ENCODE measurements at places on chromosomes 11 and 22. TPM values are rescaled to one million over a fixed set of nuclear protein-coding genes. Genes with fewer than 3 reads are reported as not detected.

Gene DEUP1
- not detected for total RNA-seq

Gene MCHR1
- 7.7 TPM for total RNA-seq

Gene SBF2
- 58.7 TPM for total RNA-seq

Gene CNTN5
- total RNA-seq = 19.6 TPM

Gene ANO3
- total RNA-seq = 14.6 TPM

Gene RTN4RL2
- 31.6 TPM for total RNA-seq

Gene GNG3
- total RNA-seq = 253 TPM

Gene TIMP3
- total RNA-seq = 61.9 TPM

Gene RTN3
- total RNA-seq = 831 TPM

Gene CLDN5
- total RNA-seq = 51.7 TPM

Gene PRAME
- total RNA-seq = not detected

Gene NAALAD2
- total RNA-seq = 43.3 TPM

Gene RAB38
- not detected for total RNA-seq

Gene TIMM10B
- 44.0 TPM for total RNA-seq

Gene TCN1
- not detected for total RNA-seq

Gene KIAA1671
- total RNA-seq = 58.8 TPM

Gene TNNI2
- not detected for total RNA-seq

Gene TEF
- total RNA-seq = 152 TPM

Gene ARHGAP42
- 12.0 TPM for total RNA-seq

Gene LMO1
- 6.6 TPM for total RNA-seq

Gene ACR
- not detected for total RNA-seq

Gene FGF19
- not detected for total RNA-seq

Gene MISFA
- total RNA-seq = 2.1 TPM

Gene INSC
- 0.41 TPM for total RNA-seq

Gene MS4A1
- not detected for total RNA-seq

Gene TBX10
- not detected for total RNA-seq

Gene ABCC8
- 92.8 TPM for total RNA-seq

Gene GRK2
- 103 TPM for total RNA-seq

Gene PAK1
- 267 TPM for total RNA-seq

Gene NRIP3
- 41.4 TPM for total RNA-seq

Gene PLAAT4
- 26.5 TPM for total RNA-seq

Gene ELF5
- total RNA-seq = not detected

Gene CDKN1C
- 102 TPM for total RNA-seq

Gene MS4A4A
- 5.4 TPM for total RNA-seq

Gene CST6
- total RNA-seq = 0.72 TPM

Gene TMEM132A
- total RNA-seq = 129 TPM

Gene PDGFD
- 1.8 TPM for total RNA-seq

Gene DDT
- 82.0 TPM for total RNA-seq

Gene BTG4
- not detected for total RNA-seq
